Activated naive CD4-positive, alpha-beta T cell treated with anti-CD3 and anti-CD28 coated beads, Interleukin-2, amount 50 U/mL, for 16 hours (primary cell): ENCODE measurements at places on chromosomes 5 and 9.

DNA sequence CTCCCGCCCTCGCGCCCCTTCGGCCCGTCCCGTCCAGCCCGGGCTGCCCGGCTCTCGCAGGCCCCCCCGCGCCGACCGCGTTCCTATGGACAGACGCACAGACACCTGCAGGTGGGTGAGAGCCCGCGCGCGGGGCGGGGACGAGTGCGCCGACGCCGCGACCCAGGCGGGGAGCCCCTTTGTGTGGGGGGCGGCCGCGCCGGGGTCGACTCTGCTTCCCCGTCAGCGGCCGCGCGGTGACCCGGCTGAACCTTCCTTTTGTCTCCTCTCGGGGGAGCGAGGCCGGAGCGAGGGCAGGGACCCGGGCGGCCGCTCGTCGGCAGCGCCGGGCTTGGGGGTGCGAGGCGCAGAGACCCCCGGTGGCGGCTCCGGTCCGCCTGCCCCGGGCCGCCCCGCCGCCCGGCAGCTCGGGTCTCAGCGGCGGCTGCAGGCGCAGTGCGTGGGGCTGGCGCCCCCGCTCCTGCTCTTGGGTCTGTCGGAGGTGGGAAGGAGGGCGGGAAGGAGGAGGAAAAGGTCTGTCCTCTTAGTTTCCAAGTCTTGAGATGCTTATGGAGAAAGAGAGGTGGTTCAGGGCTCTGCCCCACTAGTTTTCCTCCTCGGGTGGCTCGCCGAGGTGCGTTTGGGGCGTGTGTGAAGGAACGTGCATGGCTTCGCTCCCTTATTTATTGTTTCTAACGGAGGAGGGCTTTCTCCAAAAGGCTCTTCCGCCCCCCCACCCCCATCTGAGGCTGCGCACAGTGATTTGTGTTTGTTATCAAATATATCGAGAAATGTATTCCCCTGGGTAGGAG is 576 bp downstream of the KIAA1958 start:
- DNase-seq = peak; percentile 63

DNA sequence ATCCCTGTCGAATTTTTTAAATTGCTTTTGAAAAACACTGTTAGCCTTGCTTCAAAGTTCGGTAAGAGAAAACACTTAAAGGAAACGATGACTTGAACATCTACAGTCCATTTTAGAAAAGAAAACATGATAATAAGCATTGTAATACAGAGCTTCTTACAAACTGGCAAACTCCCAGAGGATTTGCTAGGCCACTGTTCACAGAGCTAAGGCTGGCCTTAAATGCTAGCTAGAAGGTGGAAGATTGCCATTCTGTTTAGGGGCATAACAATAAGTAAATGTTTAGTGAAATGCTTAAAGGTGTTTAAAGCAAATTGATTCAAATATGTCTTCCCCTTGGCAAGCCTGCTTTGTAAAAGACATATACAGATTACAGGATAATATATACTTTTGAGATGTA is 169.6 kb downstream of the TLE4 start:
- no peak for DNase-seq

GRCh38 chr5:5158472-5158895 is 18.4 kb downstream of the ADAMTS16 start:
- no peak for DNase-seq

GRCh38 chr5:2207416-2208238 is 324.9 kb upstream of the IRX4 start:
- DNase-seq = no peak

DNA sequence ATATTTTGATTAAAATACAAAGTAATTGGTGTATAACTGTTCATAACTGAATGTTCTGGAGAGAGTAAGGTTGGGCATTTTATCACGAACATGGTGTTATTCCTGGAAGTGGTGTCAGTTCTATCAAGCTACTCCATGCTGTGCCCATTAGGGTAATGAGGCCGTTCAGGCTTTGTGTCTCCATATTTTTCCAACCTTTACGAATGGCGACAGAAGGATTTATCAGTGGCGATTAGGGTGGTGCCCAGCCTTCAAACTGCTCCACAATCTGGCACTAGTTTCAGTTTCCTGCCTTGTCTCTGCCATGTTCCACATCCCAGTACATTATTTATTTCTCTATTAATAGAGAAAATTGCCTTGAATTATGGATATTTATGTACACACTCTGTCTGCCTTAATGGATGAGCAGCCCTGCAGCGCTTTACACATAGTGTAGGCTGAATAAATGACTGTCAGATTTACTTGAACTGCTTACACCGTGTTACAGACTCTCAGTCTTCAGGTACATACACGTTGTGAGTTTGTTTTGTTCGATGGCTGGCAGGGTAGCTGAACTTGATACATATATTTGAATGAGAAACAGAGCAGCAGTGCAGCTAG is 23.9 kb upstream of the TMC1 start:
- no peak for DNase-seq

DNA sequence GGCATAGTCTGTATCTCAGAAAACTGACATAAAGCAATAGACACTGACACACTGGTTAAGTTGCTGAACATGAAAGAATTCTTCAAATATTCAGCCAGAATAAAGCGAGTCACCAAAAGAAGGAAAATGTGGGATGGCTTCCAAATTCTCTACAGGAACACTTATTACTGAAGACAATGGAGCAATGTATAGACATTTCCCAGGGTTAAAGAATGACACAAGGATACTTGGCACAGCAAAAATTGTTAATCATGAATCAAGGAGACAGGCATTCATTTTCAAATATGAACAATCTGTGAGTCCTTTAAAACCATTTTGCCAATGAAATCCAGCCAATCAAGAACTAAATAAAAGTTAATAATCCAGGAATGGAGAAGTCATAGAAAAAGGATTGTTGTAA is 92.5 kb downstream of the MTX3 start:
- DNase-seq = no peak

DNA sequence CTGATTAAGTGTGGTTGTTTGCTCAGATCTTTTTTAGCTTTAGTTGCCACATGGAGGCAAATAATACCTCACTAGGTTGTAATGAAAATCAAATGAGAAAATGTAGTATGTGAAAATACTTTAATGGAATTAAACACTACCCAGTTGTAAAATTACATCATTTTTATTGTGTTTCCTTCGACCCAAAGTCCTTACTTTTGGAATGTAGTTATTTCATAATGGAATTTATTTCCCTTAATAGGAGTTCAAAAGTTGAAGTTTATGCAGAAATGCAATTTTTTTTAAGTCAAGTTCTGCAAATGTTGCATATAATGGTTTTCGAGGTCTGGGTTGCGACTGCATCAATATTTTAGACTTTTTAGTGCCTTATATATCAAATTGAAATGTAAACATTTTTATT is 31.0 kb downstream of the TNPO1 start:
- DNase-seq = no peak

- DNase-seq = no peak
Observed at GRCh38 chr9:133116346-133117231, 4.5 kb downstream of the RALGDS start.

DNA sequence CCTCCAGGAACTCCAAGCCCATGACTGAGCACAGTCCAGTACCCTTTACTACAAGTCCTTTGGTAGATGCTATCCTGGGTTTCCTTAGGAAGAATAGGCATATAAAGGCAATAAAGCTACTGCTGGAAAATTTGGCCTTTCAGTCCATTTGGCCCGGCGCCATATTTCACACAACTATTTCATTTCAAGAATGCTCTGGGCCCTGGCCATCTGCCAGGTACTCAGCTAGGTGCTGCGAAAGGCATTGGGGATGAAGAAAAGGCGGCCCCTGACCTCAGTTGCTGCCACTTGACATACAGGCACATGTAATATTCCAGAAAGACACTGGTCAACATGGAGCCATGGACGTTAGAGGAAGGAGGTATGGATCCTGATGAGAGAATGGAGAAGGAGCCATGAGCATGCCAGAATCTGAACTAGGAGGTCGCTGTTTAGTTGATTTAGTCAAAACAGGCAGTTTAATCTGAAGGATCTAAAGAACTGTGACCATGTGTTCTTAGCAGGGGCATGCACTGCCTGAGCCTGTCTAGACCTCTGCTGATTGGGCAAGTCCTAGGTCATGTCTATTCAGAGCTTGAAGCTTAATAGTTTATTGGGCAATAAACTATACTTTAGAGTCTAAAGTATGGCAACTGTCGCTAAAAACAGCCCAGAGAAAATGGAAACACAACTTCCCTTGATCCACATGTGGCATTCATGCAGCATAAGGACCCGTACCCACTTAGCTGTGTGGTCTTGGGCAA is 149.3 kb downstream of the MELK start:
- no peak for DNase-seq

DNA sequence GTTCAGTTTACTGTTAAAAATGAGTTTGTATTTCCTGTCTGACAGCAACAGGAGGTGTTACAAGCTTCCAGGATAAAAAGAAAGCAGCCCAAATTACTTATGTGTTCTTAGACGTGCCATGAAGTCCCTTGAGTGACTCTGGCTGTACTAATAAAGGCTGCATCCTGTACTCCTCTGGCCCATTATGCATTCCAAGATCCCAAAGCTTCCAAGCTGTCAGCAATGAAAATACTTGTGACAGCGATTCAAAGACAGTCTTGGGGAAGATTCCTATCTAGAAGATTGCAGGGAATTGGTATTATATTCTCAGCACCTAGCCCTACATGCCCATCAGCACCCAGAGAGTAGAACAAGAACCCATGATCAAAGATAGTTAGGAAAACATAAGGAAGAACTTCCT is 281.6 kb upstream of the TRPC7 start:
- no peak for DNase-seq

GRCh38 chr5:148379340-148379739 is 4.4 kb upstream of the FBXO38 start:
- no peak for DNase-seq

DNA sequence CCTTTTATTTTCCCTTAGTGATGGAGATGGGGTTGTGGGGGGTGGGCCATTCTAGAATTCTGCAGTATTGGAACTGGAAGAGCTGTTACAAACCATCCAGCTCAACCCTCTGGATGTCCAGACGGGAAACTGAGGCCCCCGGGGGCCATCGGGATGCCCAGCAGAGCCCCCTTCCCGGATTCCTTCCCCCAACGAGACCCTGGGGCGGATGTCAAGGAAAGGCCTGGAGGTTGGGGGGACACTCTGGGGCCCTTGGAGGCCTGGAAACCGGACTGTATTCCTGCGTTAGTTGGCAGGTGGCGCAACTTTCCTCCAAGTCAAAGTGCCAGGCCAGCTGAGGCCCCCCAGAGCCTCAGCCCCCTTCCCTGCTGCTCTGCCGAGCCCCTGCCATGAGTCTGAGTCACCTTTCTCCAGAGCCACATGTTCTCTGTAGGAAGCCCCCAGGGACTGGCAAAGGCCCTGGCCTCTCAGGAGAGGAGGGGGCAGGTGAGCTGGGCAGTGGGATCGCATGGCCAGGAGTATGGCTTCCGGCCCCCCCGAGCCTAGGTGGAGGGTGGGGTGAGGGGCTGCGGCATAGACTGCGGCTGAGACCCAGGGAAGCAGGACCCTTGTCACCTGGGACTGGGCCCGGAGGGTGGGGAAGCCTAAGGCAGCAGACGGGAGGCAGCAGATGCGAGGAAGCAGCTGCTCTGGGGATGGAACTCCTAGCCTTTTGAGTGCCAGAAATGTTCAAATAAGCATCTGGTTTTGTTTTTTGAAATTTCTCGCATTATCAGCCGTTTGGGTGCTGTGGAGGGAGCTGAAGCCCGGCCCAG is 17.8 kb upstream of the FIBCD1 start:
- DNase-seq = no peak

DNA sequence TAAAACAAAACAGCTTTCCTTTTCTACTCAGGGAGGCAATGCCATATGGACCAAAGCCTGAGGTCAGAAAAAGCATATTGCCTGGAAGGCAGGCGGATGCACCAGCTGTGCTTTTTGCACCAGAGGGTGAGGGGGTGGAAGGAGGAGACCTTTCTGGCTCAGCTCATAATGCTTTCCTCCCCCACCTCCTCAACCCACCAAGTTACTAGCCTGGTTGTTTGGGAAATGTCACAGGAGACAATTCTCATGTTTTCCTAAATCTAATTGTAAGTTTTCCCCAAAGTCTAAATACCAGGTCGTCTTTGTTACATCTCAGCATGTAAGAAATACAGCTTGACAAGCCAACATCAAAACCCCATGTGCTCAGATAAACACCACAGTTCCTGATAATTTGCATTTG is 72.6 kb upstream of the DMRTA1 start:
- no peak for DNase-seq

- no peak for DNase-seq
Observed at GRCh38 chr5:154732212-154732611, 23.0 kb upstream of the LARP1 start.

GRCh38 chr9:69181908-69182353 is 7.9 kb downstream of the TJP2 start:
- no peak for DNase-seq

- DNase-seq = no peak
Observed at GRCh38 chr5:17094830-17095229, 122.6 kb upstream of the BASP1 start.

DNA sequence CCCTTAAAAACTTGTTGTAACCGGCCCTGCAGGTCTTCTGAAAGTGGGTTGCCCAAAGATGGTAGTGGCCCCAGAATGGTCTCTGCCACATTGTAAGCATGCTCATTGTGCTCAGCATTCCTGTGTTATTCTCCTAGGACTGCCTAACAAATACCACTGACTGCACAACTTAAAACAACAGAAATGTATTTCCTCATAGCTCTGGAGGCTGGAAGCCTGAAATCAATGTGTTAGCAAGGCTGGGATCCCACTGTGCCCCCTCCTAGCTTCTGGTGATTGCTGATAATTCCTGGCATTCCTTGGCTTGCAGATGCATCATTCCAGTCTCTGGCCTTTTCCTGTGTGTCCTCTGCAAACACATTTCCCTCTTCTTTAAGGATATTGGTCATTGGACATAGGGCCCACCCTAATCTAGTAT is 3.4 kb upstream of the GCNT4 start:
- DNase-seq = no peak

DNA sequence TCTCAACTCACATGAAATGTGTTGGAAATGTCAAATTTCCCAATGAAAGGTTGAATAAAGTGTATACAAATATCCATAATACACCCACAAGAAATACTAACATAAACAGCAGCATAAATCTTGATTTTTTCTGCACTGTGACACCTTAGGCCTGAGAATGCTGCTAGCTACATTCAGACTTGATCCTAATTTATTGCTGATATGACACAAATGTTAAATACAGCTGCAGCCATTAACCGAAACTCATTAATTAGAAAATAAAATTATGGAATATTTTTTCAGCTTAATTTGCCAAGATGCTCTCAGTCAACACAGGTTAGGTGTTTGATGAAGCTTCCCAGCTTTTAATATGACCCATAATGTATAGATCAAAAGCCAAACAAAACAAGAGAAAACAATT is 914.3 kb upstream of the C9orf72 start:
- DNase-seq = no peak

DNA sequence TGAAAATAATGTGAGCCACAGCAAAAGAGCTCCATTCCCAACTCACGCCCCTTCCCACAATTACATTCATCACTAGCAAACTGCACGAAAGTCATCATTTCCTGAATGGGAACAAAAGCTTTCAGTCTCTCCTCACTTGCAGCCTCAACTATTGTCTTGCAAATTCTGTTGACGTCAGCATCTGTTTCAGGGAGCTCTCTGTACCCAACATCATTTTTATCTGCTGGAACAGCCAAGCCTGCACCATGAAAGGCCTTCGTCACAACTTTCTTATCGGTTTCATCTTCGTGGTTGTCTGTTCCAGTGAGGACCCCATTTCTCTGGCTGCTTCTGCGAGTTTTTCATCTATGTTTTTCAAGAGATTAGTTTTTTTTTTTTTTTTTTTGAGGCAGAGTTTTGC is 14.3 kb upstream of the RNF130 start:
- no peak for DNase-seq

GRCh38 chr9:85971731-85972130 is 30.8 kb downstream of the NAA35 start:
- no peak for DNase-seq
